RCC 7860 (cell line): ENCODE measurements at places on chromosomes 4 and X.
A peak's percentile ranks its signal among the peaks of the same experiment; 100 is the strongest.

DNA sequence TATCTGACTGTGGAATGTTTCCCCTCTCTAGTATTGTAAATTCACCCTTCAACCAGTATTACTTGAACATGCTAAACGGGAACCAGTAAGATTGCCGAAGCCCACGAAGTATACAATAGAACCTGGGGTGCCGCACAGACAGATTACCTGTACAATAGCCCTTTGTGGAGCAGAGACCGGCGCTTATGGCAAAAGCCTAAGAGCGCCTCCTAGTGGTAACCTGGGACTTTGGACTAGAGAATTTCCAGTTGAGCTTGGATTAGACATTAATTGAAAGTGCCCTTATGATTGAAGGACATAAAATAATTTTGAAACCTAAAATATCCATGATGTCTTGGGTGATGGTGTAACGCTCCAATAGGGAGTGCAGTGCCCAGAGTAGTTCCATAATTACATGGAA, 14.1 kb downstream of the ZNF157 start:
- peak; percentile 25 for DNase-seq

GRCh38 chrX:54891573-54891972, 29.1 kb upstream of the TRO start:
- DNase-seq = peak; percentile 4

- DNase-seq = no peak
These were observed 455.0 kb downstream of the ZIC3 start for GRCh38 chrX:138020941-138021340.

DNA sequence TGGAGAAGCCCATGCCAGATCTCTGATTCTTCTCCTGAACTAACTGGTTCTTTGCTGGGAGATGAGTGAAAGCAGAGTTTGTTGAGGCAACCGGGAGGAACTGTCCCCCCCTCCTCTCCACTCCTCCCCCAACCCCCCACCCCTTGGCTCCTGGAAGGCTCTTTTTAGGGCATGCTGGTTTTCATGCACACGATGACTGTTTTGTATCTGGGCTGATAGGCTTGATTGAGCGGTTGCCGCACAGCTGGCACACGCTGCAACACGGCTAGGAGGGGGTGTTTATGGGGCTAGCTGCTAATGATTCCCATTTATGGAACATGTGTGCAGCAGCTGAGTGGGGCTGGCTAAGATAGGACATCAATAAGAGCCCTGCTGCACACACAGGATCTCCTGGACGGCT, 137.2 kb downstream of the SMIM20 start:
- no peak for DNase-seq

GRCh38 chr4:150579551-150580234, 2.3 kb upstream of the MAB21L2 start:
- DNase-seq = peak; percentile 6

- no peak for DNase-seq
These were observed 90.4 kb downstream of the COX7B2 start for GRCh38 chr4:46818604-46819003.

DNA sequence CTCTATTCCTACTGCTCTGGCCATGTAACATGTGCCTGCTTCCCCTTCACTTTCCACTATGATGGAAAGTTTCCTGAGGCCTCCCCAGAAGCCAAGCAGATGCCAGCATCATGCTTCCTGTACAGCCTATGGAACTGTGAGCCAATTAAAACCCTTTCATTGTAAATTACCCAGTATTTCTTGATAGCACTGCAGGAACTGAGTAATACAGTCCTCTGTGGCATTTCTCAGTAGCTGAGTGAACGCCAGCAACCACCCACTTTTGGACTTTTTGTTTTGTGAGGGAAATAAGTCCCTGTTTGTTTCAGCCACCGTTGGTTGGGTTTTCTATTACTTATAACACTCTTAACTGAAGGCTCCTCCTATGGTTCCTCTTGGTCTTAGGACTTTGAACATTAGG, 104.1 kb downstream of the C4orf51 start:
- no peak for DNase-seq

DNA sequence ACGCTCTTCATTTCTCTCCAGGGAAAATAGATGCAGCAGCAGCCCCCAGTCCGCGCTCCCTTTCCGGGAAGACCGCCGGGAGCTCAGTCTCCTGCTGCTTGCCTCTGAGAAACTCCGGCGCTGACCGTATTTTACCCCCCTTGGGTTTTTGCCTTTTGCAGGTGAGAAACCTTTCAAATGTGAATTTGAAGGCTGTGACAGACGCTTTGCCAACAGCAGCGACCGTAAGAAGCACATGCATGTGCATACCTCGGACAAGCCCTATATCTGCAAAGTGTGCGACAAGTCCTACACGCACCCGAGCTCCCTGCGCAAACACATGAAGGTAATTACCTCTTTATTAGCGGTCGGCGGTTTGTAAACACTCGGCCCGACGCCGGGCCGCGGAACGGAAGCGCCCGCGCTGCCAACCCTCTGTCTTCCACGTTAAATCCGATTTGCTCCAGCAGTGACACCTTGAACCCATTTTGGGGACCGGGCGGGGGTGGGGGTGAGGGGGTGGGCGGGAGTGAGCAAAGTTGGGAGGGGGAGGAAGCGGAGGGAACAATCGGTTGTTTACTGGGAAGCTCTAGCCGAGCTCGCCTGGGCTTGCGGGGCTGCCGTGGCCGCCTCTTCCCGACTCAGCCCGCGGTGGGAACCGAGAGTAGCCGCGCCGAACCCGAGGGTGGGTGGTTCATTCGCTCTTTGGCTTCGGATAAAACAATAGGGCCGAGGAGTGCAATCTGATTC, 3.0 kb downstream of the ZIC3 start:
- DNase-seq = no peak

- DNase-seq = no peak
These were observed 109.5 kb downstream of the CPZ start for GRCh38 chr4:8702020-8702495.

- peak; percentile 5 for DNase-seq
These were observed 233.8 kb downstream of the ENOX2 start for GRCh38 chrX:130669233-130669632.

DNA sequence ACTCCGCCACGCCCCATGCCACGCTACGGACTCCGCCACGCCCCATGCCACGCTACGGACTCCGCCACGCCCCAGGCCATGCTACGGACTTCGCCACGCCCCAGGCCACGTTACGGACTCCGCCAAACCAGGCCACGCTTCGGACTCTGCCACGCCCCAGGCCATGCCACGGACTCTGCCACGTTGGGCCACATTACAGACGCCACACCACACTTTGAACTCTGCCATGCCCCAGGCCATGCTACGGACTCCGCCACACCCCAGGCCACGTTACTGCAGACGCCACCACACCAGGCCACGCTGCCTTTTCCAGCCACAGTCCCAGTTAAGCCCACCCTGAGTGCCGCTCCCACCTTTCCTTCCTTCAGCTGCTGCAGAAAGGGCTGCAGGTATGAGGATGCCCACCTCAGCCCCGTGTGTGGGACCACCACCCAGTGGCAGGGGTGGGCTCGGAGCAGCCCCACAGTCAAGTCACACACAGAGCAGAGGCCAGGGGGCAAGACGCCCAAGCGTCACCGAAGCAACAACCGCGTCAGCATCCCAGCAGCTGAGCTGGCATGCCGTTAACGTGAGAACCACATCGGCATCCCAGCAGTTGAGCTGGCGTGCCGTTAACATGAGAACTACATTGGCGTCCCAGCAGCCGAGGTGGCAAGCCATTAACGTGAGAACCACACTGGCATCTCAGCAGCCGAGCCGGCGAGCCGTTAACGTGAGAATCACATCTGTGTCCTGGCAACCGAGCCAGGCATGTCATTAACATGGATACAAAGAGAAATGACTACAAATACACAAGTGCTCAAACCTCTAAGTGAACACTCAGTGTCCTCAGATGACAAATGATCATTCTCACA, 26.4 kb downstream of the GAK start:
- no peak for DNase-seq

- no peak for DNase-seq
These were observed 538.2 kb downstream of the INPP4B start for GRCh38 chr4:142307857-142308256.

DNA sequence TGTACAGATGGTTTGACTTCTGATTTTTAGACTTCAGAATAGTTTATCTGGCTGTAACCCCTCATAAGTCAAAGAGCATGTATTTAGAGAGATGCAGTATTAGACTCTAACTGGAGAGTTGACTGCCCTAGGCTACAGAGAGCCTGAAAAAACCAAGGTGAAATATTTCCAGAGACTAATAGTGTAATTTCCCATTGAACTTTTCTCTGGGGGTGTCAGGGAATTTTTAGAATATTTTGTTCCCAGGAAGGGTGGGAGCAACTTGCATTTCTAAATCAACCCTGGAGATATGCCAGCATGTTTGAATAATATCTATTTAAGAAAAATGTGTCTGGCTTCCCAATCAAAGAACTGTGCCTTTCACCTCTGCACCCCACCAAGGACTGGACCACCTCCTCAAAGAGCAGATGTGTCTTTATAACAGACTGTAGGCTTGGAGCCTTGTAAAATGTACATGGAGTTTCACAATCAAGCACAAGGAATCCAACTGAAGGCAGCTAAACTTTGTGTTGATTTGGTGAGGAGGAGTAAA, 2.0 kb downstream of the ANXA3 start:
- no peak for DNase-seq

- DNase-seq = no peak
These were observed 92.7 kb upstream of the PPP2R3B start for GRCh38 chrX:479273-479981.

GRCh38 chr4:99436976-99437722, 2.0 kb upstream of the ADH7 start:
- DNase-seq = no peak

DNA sequence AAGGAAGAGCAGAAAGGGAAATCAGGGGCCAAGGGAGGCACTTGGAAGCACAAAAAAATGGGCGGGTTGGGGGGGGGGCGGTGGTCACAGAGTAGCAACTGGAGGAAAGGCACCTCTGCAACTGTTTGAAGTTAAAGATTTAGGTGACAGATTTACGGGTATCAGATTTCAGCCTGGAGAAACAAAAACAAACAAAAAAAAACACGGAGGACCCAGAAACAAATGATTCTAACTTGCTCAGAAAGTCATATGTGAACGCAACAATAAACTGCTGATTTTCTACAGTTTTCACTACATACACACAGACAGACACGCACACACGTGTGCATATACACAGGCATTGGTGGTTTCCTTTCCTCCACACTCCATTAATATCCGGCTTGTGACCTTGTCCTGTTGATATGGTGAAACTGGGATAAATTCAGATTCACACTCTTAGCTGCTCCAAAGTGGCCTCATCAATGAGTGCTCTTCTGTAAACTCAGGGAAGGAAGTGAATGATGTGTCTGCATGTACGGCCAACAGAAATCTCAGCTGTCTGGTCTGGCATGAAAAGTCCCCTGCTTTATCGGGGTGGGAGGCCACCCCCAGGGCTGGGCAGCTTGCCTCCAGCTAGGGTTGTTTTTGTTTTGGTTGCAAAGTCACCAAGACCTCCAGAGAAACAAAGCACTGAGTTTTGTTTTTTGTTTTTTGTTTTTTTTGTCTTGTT, 54.3 kb downstream of the CHST7 start:
- DNase-seq = no peak

- no peak for DNase-seq
These were observed 169.7 kb downstream of the CBR4 start for GRCh38 chr4:168840392-168840763.

DNA sequence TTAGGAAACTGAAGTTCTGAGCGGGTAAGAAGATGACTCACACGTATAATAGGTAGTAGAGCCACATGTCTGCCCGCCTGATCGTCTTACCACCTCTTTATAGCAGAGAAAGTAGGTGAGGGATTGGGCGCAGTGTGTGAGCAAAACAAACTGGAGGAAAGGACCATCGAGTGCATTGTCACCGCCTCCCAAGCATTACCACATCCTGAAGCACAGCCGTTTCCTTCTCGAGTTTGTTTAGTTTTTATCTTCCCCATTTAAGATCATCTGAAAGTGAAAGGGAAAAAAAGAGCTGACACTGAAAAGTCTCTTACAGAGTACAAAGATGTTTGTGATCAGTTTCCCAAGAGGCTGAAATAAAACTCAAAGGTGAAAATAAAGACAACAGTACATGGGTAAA, 14.8 kb downstream of the PDK3 start:
- DNase-seq = peak; percentile 51

DNA sequence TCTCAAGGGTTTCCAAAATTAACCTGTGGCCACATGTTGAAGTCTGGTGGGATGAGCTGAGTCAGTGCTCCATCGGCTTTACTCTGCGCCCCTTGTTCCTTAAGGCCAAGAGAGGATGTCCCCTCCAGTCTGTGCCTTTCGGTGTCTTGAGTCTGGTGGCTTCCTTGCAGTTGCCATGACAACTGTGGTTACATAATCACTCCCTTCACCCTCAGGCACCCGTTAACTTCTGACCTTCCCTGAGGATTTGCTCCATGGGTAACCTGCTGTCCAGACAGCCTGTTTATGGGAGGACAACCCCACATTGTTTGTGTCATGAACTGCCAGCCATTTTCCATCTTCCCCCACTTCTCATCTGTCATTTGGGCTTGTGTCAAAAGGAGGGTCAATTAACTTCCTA, 401.1 kb upstream of the LCORL start:
- DNase-seq = no peak

GRCh38 chrX:69618803-69619202, 2.9 kb downstream of the EDA start:
- DNase-seq = no peak

GRCh38 chr4:153553155-153553818, 87.1 kb downstream of the TMEM131L start:
- no peak for DNase-seq

DNA sequence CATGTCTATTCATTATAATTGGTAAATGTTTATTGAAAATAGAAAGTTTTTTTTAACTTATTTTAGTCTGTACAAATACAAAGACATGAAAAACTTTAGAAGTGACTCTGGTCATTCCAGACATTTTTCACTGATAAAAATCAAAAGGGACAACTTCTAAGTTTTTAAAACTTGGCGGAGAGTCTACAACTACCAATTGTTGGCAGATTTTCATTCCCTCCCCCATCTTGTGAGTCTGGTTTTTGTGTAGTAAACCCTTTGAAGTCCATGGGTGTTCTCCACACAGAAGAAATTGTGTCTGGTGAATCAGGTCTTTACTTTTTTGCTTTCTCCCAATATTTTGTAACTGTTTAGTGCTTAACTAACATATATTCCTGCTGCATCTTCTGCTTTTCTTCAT, 336.5 kb downstream of the PDGFC start:
- no peak for DNase-seq

- DNase-seq = no peak
These were observed 72.1 kb downstream of the BEND4 start for GRCh38 chr4:42080306-42080705.

GRCh38 chr4:85512446-85513205, 37.7 kb downstream of the ARHGAP24 start:
- DNase-seq = no peak

DNA sequence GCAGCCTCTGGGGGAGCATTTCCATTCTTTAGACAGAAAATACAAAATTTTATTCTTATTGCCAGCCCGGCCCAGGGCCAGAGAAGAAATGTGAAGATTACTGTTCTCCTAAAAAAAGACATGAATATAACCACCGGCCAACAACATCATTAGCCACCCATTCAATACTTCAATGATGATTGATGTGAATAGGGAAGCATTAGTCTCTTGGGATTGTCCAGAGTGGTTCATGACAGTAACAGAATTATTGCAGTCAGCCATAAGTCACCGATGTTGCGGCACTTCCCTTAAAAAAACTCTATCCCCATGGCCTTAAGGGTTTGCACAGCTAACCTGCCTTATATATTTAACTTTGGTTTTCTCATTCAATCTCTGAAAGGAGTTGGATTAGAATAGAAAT, 418.7 kb downstream of the CENPC start:
- no peak for DNase-seq
